ENCODE measurements at places on chromosomes 5 and 9.

- no peak for DNase-seq
These were observed 1038.7 kb downstream of the PTPRD start for GRCh38 chr9:9574080-9574479.

DNA sequence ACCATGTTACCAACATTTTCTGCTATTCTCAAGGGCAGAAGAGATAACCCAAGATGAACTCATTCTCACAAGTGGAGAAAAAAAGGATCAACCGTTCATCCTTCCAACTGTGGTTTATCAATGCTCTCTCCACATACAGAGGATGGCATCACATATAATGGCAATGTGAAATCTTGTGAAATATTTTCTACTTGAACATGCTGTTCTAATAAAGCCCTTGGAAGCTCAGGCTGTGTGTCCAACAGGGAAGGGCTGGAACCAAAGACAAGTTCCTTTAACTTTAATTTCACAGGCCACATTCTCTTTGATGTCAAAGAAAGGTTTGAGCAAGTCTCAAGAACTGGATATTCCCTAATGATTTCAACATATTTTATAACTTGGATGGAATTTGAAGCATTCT is 230.5 kb downstream of the SPOCK1 start:
- DNase-seq, result no peak

DNA sequence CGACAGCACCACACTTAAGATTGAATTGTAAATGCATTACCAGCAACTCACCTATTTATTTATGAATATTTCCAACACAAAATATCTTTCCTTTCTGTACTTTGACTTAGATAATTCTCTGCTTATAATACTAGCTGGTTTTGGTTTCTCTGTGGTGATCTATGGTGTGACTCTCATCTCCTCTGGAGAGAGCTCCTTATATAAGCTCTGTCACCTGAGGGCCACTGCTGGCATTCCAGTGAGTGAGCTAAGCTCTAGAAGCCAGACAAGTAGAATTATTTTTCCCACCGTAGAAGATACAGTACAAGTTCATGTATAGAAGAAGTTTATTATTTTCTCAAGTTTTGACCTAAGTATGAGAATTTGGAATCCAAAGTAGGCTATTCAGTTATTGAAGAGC is 111.5 kb downstream of the CDC42SE2 start:
- DNase-seq, result no peak

GRCh38 chr5:145982572-145983318 is 46.4 kb downstream of the SH3RF2 start:
- DNase-seq, result no peak

- DNase-seq, result peak; percentile 67
These were observed 93.4 kb downstream of the KCNIP1 start for GRCh38 chr5:170597109-170597751.

- no peak for DNase-seq
These were observed 12.4 kb downstream of the MSX2 start for GRCh38 chr5:174736777-174737176.

DNA sequence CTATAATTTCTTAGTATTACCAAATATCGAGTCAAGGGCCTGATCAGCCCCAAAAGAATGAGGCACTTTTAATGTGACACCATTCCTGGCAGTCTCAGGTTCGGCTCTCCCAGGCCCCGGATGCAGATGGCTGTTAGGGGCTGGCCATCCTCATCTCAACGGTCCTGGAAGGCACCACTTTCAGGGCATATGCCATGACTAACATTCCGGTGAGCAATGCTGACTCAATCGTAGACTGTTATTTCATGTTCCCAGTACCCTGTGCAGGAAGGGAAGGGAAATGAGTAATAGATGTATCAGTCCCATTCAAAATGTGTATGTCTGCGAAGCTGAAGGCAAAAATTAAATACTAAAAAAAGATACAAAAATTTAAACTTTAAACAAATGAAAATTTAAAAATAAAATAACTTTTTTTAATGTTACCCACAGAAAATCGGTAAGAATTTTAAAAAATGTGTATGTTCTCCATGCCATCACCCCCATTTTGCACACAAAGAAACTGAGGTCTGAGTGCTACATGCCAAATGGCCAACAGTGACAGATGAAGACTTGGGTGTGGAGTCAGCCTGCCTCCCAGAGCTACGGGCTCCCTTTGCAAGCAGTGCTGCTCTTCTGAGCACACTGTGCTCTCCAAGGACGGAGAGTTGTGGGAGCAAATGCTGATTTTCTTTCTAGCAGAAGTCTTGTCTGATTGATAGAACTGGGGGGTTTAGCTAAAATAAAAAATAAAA is 79.0 kb downstream of the GLDC start:
- DNase-seq, result peak; percentile 55

GRCh38 chr9:136665111-136665703 is 2.5 kb downstream of the EGFL7 start:
- peak; percentile 46 for DNase-seq

- DNase-seq, result no peak
These were observed 622.0 kb upstream of the DAB2 start for GRCh38 chr5:40046792-40047191.

GRCh38 chr9:86708918-86709835 is 238.1 kb downstream of the GAS1 start:
- DNase-seq, result no peak

- no peak for DNase-seq
These were observed 30.0 kb upstream of the SUSD3 start for GRCh38 chr9:93028448-93029006.

DNA sequence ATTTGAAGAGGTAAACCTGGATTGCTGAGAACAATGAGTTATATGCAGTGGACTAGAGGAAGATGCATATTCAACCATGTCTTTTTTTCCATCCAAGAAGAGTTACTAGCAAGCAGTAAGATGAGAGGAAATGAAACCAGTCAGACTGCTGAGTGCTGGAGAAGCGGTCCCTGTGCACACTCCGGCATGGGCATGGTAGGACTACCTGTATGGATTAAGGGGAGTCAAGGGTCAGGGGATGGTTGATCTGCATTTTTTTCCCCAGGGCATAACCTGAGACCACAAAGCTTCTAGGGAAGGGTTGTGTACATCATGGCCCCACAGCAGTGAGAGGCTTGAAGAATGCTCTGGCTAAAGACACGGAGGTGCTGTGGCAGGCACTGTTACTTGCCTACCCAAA is 76.6 kb upstream of the ZNF169 start:
- no peak for DNase-seq

DNA sequence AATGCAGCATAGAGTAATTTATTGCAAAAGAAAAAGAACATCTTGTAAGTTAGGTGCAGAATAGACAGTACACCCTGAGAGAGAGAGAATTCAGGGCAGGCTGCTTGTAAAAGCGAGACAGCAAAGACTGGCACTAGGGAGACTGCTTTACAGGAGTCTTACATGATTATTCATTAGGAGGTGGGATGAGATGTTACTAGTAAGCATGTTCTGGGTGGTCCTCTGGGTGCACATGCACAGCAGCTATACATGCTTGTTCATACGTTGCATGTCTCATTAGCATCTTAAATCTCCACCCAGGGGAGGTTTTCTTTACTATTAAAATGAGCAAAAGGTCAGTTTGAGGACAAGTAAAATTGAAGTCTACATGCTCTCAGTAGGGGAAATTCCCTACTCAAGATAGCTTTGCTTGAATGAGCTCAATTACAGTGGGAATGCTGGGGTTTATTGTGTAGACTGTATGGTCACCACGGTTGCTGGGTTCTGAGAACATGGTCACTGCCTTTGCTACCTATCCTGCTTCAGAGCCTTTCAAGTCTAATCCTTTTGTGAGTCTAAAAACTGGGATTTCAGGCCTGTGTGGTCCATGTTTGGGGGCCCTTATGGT is 60.6 kb downstream of the RGS7BP start:
- no peak for DNase-seq

DNA sequence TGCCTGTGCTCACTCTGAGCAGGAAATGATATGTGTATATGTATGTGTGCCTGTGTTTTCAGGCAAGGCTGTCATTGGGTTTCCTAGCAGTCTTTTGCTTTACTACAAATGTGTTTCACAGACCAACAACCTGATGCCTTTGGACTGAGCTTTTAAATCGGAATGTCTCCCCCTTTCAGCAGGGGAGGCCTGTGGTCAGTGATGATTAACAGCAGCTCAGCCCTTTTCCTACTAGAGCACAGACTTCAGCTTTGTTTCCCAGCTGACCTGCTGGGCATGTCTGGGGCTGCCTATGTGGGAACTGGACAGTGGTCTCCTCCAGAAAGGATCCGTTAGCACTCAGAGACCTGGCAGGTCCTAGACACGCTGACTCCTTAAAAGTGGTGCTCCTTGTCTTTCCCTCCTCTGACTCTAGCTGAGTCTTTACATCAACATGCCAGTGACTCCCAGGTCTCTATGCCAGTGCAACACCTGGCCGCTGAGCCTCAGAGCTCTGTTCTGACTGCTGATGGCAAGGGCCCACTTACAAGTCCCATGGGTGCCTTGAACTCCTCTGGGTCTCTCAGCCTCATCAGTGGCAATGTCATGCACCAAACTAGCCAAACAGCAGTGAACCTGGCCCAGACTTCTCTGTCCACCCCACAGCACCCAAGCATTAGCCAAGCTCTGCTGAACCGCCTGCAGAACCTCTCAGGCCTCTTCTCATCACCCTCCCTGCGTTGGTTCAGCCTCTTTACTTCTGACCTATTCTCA is 7.7 kb downstream of the MACROH2A1 start:
- DNase-seq, result no peak

DNA sequence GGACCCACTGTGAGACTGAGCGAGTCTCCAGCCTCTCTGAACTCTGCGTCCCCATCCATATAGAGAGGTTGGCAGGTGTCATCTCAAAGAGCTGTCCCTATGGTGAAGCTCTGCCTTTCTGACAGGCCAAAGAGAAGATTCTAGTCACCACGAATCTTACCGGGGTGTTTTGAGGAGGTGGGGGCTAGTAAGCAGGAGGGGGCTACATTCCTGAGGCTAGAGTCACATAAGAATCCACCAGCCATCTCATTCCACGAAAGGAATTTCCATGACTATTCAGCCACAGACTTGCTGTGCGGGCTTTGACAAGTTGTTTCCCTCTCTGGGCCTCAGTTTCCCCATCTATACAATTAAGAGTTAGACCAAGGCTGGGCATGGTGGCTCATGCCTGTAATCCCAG is 16.3 kb downstream of the PDGFRB start:
- DNase-seq, result peak; percentile 84

DNA sequence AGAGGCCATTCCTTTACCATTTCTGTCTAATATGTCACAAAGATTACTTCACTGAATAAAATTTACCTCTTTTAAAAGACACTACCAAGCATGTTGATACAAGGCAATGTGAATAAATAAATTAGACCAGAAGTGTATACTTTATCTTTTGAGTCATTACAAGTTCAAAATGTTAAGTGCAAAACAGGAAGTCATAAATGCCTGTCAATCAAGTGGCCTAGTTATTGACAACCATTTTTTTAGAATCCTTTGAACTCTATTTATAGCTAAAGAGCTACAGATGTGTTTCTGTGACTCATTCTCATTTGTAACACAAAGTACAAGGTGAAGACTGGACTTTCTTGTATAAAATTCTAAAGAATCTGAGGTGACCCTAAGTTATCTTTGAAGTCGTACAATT is 602.7 kb upstream of the SEMA6A start:
- DNase-seq, result no peak

DNA sequence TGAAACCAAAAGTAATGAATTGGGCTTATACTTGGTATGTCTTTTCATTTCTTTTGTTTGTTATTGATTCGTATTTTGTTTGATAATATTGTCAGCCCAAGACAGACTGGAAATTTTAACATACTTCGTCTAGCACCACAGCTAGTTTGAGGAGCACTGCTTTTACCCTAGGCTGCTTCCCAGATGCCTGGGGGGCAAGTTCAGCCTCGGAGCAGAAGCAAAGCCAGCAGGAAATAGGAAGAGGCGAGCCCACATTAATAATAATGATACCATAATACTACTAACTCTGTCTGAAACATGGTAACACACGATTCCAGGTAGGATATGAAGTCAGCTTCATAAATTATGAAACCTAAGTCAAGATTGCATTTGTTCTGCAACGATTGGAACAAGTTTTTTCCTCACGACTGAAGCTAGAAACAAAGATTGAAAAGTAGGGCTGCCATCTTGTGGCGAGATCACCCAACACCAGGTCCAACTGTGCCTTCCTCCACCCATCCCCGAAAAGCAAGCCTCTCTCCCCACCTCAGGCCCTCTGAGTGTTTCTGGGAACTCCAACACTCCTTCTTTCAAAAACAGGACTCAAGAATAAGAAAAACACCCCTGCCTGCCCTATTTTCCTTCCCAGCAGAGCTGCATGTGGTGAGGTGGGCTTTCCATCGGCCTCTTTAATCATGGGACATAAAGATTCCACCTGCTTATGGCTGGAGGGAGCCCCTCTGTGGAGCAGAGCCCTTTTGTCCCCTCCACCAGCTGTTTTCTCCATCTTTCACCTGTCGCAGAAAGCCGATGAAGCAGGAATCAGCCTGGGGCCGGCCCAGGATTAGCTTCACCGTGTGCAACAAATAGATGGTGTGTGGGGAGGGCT is 236.4 kb downstream of the CAAP1 start:
- peak; percentile 61 for DNase-seq

All from mesendoderm (in vitro differentiated cells).